ENCODE measurements at places on chromosomes 12 and 14.

- DNase-seq: no peak
These were observed 32.4 kb downstream of the ABCD2 start for GRCh38 chr12:39587225-39587624.

DNA sequence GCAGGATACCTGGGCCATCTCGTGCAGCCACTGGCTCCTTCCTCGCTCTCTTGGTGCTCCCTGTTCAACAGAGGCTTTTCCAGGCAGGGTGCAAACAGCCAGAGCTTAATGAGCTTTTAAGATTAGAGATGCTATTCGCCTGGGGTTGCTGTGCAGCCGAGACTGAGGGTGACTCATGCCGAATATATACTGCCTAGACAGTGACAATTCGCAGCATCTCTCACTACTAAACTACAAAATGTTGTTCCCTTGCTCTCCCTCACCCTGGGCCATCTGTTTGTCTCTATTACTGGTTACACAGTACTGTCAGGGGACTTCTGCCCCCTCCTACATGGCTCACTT lies 26.0 kb upstream of the TESC start:
- no peak for DNase-seq

DNA sequence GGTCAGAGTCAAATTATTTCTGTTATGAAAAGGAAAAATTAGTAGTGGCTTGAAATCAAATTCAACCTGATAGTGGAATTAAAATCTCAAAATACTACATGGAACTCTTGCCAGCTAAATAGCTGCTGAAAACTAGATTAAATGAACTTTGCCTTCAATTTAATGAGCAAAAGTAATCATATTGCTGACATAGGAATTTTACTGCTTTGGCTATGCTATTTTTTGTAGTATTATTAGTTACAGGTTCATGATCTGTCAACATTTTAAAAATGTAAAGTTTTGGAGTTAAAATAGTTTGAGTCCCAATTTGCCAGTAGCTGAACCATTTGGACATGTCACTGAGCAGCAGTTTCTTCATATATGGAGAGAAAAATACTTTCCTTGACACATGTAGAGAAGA lies 81.4 kb downstream of the RERGL start:
- DNase-seq: no peak

DNA sequence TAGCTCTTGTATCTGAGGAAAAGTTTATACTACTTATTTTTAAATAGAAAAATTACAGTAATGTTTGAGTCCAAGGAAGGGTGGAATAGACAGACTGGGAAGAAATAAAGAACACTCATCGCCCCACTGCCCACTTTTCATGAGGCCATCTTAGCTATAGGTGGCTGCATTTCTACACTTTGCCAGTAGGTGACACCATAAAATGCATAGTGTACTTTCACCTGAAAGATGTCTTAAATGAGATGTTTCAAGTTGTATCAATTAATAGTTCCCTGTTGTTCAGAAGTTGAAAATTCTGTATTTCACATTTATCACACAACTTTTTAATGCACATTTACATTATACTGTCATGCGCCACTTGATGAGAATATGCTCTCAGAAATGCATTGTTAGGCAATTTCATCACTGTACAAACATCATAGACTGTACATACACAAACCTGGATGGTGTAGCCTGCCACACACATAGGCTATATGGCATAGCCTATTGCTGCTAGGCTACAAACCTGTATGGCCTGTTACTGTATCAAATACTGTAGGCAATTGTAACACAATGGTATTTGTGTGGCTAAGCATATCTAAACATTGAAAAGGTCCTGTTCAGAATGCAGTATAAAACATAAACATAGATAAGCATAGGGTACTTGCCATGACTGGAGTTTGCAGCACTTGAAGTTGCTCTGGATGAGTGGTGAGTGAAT lies 27.6 kb downstream of the PMCH start:
- DNase-seq: no peak

- DNase-seq: no peak
These were observed 40.5 kb downstream of the IRF2BPL start for GRCh38 chr14:76987956-76988520.

DNA sequence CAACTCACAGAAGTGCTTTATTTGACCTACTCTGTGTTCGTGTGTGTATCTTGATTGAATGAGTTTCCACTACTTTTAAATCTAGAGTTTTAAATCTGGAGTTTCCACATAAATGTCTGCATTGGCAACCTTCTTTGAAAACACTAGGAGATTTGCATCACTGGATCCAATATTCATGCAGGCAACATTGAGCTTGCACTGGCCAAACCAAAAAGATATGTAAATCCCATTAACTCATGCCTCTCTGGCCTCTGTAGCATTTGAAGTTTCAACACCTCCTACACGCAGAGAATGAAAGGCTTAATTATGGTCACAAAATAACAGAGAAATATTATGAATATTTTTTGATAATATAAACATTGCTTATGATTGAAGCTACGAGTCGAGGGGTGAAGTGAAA lies 178.6 kb downstream of the DUSP6 start:
- DNase-seq: no peak

DNA sequence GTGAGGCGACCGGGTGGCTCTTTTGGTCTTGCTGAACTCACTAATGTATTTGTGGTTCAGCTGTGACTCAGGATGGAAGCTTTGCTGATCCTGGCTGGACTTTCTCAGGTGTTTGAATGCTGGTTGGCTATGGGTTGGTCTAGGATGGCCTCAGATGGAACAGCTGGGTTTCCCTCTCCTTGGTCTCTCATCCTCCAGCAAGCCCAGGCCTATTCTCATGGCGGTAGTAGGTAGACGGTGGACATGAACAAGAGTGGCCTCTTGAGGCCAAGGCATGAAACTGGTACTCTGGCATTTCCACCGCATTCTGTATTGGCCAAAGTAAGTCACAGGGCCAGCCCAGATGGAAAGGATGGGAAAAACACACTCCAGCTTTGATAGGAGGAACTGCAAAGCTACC lies 11.8 kb upstream of the POLR3B start:
- DNase-seq: no peak

DNA sequence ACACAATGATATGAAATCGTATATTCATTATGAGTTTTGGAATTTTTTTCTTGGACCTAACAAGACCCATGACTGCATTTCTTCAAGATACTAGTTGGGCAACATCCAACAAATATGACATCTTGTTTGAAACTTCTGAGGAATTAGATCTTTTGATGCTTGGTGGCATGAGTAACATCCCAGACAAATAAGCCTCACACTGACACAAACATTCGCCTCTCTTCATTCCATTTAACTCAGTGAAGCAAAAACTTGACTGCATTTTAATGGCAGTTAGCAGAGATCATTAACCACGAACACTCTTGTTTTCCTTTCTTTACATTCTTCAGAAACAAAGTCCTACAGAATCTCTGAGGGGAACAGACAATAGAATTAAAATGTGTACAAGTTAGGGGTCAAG lies 758.3 kb downstream of the C12orf50 start:
- no peak for DNase-seq

DNA sequence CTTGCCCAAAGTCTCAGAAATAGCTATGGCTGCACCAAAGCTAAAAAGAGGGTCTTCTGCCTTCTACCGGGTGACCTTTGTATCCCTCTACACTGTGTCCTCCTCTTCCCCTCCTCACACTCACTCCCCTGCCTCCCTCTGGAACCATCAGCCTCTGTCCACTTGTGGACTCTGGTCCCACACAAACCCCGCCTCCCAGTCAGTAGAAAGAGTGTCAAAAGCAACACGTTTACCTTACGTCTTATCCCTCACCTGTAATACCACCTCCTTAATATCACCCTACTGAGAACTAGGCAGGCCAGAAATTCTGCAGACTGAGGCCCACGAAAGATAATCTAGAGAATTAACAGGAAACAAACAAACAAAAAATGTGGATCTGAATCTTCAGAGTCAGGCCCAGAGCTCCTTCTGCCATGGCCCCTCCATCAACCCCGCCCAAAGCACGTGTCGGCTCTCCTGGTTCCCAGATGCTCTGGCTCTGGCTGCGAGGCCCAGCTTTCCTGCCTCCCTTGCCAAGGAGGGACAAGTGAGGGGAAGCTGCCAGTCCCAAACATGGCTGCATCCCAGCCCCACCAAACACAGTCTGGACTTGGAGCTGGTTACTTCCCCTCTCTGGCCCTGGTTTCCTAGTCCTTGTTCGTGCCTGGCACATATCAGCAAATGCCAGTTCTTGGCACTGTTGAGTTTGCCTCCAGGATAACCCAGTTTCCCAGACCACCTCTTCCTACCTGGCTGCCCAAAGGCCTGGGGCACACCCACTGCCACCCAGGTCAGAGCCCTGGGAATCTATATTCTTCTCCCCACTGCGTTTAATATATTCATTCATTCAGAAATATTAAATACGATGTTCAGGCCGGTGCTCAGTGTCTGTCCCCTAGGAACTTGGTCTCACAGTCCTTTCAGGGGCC lies 2.7 kb downstream of the ACTN1 start:
- DNase-seq: no peak

- no peak for DNase-seq
These were observed 64.6 kb downstream of the BEGAIN start for GRCh38 chr14:100522616-100523099.

DNA sequence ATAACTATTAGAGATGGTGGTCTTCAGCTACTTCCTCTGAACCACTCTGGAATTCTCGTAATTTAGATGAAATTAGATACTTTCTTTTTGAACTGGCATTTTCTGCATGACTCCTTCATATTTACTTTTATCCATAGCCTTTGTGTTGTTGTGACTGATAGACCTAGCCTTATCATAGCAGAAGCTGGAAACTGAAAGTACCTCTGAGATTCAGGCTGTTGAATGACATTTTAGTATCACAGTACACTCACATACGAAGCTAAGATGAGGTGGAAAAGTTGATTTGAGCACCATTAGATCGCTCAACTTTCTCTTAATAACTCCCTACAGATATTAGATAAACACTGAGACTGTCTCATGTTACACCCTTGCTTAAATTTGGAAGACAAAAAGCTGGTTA lies 525.1 kb upstream of the FBXO33 start:
- DNase-seq: no peak

DNA sequence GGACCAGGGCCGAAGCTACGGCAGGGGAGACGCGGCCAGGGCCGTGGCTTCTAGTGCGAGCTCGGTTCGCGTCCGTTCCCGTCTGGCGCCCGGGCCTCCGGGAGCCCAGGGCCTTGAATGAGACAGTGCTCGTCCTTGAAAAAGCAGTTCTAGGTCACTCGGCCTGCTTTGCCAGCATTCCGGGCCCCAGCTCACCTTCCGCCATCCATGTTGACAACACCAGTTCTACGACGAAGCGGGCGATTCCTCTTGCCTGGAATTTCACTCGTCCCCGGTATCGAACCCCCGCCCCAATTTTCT lies 4.5 kb downstream of the OR10AD1 start:
- peak; percentile 32 for DNase-seq

DNA sequence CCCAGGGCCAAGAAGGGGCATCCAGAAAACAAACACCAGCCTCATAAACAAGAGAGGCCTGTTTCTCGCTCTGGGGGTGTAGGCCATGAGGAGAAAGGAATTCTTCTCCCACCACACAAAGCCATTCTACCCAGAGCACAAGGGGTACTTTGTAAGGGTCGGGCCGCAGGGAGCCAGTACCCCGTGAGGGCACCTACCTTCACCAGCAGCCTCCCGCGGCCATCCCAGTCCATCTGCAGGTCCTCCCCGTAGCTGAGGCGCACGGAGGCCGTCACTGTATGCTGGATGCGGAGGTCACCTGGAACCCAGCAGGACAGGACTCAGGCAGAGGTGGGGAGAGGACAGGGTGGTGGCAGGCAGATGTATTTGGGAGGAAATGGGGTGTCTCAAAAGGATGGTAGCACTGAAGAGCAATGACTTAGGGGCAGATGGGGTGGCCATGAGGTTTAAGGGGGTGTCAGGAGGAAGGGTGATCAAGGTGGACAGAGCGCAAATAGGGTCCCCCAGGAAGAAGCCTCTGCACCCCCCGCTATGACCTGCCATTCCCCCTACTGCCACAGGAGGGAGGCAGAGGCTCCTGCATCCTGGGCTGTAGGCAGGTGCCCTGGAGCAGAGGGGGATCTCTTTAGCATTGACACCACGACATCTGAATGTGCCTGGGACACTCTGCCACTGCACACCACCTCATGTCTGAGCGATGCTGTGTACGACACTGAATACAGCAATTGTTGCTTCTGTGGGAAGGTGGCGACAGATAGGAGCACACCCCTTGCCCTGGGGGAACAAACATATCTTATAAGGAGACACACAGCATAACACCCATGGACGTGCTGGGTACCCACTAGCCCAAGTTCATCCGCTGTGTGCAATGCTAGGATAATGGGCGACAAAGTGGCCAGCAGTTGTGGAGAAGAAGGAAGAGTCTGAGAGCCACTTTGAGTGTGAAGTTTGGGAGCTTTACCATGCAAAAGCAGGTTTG lies 61.4 kb downstream of the VWF start:
- peak; percentile 64 for DNase-seq

All from activated naive CD4-positive, alpha-beta T cell treated with anti-CD3 and anti-CD28 coated beads, Interleukin-2, amount 50 U/mL, for 16 hours (primary cell).